GM04503 (cell line): ENCODE measurements at places on chromosomes 5 and 9.

DNA sequence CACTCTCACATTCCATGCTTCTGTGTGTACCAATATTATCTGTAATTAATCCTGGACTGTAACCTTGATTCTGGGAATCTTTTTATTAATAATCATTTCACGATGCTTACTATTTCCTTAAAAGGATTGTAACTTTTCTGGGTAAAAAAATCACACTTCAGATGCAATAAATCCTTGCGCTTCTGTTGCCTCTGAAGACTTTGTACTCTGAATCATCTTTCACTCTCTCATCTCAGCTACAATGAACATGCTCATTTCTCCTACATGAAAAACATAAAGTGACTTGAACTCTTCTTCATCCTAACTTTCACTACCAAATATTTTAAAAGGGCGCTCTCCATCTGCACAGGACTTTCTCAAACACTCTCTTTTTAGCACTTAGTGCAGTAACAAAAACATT is 50.0 kb downstream of the GDA start:
- no peak for DNase-seq

- DNase-seq, result no peak
These were observed 54.5 kb downstream of the BNC2 start for GRCh38 chr9:16816011-16816410.

DNA sequence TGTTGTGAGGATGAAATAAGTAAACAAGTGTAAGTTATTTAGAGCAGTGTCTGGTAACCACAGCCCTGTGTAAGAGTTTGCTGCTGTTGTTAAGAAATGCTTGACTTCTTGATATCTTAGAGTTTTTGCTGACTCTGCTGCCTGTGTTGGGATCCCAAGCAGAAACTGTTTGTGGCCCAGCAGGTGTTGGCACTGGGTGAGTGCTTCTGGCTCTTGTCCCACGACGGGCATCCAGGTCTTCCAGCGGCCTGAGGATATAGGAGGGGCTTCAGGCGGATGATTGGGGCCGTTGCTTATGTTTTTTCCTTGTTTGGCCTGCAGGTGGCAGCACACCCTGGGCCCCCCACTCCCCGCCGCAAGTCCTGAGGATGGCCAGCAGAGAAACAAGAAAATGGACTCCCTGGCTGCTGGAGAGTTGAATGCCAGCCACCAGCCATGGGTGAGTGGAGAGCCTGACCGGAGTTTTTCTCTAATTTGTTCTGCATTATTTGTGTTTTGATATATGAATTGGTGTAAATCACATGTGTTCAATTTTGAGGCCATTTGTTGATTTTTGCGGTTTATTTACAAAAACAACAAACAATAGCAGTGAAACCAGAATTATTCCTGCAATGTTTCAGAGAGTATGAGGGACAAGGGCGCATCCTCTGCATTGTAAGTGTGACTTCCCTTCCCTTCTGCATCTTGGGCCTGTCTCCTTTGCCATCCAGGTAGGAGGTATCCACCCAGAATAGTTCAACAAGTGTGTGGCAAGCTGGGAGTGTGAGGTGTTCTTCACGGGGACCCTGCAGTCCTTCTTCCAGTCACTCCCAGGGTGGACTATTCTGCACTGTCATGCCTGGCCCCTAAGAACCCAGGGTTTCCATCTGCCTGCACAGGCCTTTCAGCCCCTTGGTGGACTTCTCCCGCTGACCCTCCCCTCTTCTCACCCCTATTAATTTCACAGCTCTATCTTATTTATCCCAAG is 50.3 kb downstream of the SLC22A5 start:
- no peak for DNase-seq

- peak; percentile 9 for DNase-seq
These were observed 92.5 kb downstream of the FBXW11 start for GRCh38 chr5:171913987-171914273.

- no peak for DNase-seq
These were observed 219.2 kb downstream of the MEF2C start for GRCh38 chr5:88663793-88664216.

- DNase-seq, result peak; percentile 91
These were observed 247.6 kb downstream of the TMEM232 start for GRCh38 chr5:110478895-110479294.

DNA sequence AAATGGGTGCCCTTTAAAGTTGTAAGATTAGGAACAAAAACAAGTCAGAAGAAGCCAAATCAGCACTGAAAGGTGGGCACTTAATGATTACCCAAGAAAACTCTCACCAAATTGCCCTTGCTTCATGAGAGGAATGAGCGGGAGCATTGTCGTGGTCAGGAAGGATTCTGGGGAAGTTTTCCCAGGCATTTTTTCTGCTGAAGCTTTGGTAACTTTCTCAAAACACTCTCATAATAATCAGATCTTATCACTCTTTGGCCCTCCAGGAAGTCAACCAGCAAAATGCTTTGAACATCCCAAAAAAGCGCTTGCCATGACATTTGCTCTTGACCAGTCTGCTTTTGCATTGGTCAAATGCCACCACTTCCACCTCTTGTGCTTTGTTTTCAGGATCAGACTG is 10.4 kb upstream of the PCDHGC3 start:
- peak; percentile 41 for DNase-seq

DNA sequence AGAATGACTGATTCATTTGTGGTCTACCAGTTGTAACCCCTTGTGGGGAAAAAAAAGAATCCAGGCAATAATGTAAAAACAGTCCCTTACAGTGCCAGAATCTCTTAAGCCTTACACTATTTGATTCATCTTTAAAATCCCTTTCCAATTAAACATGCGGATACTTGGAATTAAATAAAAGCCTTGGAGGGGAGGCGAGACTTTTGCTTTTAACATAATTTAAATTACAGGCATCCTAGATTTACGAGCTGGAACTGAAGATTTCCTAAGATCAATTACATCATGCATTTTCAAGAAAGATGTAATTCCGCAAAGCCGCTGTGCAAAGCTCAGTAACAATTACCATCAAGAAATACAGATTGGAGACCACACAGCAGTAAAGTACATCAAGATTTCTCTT is 370.2 kb downstream of the MTRR start:
- DNase-seq, result no peak

DNA sequence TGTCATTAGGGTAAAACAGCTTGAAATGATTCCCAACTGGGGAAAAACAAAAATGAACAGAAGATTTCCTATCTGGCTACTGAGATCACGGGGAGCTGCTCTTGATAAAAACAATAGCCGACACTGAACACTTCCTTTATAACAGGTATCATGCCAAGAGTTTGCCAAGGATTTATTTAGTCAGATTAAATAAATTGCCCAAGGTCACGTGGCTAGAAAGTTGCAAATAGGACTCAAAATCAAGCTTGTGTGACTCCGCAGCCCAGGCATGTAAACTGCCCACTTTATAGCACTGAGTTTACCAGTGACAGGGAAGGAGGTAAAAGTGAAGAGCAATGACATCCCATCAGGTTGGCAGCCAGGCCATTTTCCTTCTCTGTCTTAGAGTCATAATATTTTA is 120.7 kb upstream of the ZNF618 start:
- no peak for DNase-seq

GRCh38 chr5:128143911-128144310 is 60.3 kb downstream of the SLC12A2 start:
- no peak for DNase-seq

DNA sequence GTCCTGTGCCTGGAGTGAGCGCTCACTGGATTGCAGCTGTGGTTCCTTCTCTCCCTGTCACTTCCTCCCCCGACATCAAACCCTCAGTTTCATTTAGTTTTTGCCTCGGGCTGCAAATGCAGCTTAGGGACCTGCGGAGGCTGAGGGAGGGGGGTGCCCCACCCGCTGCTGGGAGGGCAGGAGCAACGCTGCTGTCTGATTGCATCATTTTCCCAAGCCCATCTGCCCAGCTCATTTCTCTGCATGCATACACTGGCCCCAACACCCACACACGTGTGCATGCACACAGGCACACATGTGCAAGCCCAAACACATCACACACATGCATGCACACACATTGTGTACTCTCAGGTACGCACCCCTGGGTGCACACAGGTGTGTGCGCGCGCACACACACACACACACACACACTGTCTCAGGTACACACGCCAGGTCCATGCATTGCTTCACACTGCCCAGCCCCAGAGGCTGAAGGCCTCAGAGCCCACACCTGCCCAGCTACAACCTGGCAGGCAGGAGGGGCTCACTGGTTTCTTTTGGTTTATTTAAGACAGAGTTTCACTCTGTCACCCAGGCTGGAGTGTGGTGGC is 3.4 kb downstream of the ASS1 start:
- DNase-seq, result no peak

- DNase-seq, result no peak
These were observed 196 bp upstream of the GRM6 start for GRCh38 chr5:178995341-178995690.

GRCh38 chr5:152061095-152061494 is 136.4 kb upstream of the GLRA1 start:
- no peak for DNase-seq

GRCh38 chr9:136664000-136664915 is 1.5 kb downstream of the EGFL7 start:
- no peak for DNase-seq

GRCh38 chr9:10697044-10697443 is 84.2 kb upstream of the PTPRD start:
- DNase-seq, result no peak

DNA sequence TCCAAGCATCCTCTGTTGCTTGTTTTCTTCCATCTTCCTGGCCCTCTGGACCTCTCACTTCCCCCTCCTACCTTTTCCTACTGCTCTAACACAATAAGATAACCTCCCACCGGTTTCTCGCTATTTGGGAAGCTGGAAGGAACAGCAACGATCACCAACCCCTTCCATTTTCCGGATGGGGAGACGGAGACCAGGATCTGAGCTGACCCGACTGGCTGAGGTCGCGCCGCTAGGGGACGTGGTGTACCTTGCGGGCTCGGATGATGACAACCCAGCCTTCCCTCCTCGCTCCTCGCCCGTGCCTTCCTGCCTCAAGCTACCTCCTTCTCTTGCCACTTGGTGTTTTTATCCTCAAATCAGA is 1.9 kb downstream of the LPAR1 start:
- no peak for DNase-seq

GRCh38 chr9:33684831-33685230 is 110.5 kb upstream of the PRSS3 start:
- no peak for DNase-seq

- no peak for DNase-seq
These were observed 206.1 kb downstream of the YTHDC2 start for GRCh38 chr5:113719549-113719948.

DNA sequence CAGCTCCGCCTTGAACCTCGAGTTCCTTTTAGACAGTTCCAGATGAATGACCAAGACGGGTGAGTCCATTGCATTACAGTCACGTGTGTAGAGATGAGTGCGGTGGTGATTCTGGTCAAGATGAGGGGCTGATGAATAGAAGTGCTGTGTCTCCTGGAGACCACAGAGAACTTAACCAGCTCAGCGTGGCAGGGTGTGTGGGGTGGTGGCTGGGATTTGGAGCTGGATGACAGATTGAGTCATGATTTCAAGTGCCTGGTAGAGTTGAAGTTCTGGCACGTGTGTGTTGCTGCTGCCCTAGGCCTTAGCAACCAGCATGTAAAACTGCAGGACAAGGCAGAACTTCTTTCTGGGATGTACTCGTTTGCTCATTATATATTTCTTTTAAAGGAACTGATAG is 53.3 kb downstream of the PRRC2B start:
- DNase-seq, result no peak

DNA sequence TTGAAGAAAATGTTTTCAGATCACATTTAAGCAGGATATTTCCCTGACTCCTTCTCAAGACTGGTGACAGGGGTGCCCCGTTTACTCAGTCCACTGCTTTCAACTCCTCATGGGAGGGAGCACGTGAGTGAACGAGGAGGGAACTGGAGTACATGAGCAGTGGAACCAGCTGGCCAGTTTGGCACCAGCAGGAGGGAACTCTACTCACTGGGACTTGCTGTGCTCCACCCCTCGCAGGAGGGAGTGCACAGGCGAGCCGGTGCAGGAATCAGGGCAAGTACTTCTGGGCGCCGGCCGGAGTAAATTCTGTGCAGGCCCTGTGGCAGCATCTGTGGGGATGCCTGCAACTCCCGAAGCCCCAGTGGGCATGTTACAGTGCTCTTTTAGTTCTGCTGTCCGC is 1941.1 kb upstream of the C9orf72 start:
- no peak for DNase-seq

DNA sequence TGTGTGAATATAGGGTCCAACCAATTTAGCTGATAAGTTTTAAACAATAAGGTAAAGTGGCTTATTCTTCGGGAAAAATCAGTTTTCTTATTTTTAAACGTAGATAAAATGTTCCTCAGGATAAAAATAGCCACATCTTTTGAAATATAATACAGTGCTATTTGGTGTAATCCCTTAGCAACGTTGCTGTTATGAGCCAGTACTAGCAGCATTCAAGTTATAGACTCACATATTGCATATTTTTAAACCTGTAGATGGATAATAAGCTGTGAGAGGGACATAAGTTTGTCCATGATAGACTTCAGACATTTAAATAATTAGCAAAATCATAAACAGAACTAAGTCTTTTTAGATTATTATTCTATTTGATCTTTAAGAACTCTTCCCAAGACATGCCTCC is 6.3 kb downstream of the PDE4D start:
- DNase-seq, result no peak

GRCh38 chr5:55894135-55894534 is 43.0 kb downstream of the IL31RA start:
- DNase-seq, result no peak

GRCh38 chr5:2200261-2200950 is 317.7 kb upstream of the IRX4 start:
- DNase-seq, result no peak

GRCh38 chr9:12813960-12814876 is 39.4 kb downstream of the LURAP1L start:
- DNase-seq, result peak; percentile 99

- no peak for DNase-seq
These were observed 4.2 kb downstream of the SARDH start for GRCh38 chr9:133733796-133734533.

GRCh38 chr9:8070779-8071444 is 271.3 kb upstream of the DMAC1 start:
- no peak for DNase-seq

GRCh38 chr5:10703676-10704075 is 57.4 kb downstream of the DAP start:
- DNase-seq, result no peak

DNA sequence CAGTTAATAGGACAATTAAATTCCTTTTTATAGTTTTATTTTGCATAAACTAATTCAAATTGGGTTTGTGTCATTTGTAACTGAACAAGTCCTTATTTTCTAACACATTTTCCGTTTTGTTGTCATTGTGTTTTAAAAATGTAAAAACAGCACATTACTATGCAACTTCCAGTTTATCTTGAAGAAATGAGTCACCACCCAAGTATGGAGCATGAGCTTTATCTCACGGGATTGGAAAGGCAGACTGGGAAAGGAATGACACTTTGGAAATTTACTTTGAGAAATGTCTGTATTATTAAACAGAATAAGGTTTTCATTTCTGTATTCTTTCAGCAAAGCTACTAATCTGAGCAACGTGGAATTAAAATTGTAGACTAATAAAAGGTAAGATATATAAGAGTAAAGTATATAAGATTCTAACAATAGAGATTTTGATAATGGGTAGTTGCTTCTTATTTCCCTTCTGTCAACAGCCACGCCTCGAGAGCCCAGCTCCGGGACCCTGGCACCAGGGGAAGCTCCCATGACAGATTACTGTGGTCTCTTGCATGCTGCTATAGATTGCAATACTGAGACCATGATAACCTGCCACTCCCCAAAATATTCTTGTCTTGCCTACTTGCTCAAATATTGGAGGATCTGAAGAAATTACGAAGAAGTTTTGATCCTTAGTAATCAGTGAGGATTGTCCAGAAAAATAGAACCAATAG is 433.1 kb downstream of the CHSY3 start:
- peak; percentile 39 for DNase-seq

- no peak for DNase-seq
These were observed 546.9 kb upstream of the C9orf72 start for GRCh38 chr9:28120184-28120583.
